GM18507 (cell line): ENCODE measurements at places on chromosomes 7 and 10.

DNA sequence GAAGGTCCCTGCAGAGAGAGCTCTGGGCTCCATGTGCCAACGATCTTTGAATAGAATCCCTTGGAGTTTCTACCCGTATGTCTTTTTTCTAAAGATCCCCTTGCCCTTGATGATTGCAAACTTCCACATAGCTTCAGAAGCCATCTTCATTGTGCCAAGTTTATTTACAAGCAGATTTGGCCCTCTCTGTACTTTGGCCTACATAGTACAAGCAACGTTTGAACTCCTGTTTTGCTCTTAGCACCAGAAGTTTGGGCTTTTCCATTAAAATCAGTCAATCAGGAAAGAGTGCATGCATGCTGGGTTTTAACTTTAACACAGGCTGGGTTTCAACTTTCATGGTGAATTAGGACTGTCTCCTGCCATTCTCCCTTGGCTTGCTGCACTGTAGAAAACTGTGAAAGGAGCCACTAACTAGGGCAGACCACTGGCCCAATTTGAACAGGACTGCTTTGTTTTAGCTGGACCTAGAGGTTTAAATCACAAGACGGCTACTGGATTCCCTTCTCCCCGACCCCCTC is 557.6 kb upstream of the GALNT17 start:
- no peak for DNase-seq

- DNase-seq = no peak
Observed at GRCh38 chr10:116408719-116409118, 18.9 kb upstream of the PNLIPRP3 start.

GRCh38 chr10:50325449-50326171 is 74.3 kb upstream of the ASAH2 start:
- DNase-seq = no peak

- no peak for DNase-seq
Observed at GRCh38 chr7:26726051-26726450, 138.3 kb downstream of the SKAP2 start.

DNA sequence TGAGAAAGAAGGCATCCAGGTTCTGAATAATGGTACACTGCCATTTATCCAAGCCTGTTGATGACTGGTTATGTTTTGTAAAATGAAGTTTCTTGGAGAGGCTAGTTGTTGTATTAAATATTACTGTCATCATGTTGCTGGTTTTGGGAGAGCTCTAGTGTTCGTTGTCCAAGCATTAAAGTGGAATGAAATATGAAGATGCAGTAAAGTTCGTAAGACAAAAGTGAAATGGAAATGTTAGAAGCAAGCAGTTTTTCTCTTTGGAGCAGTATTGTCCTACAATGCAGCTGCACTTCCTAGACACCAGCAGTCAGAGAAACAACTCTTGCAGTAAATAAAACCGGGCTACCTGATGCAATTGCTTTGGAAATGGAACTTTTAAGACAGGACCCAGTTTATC is 156.8 kb upstream of the FZD1 start:
- DNase-seq = no peak

- peak; percentile 3 for DNase-seq
Observed at GRCh38 chr7:95840953-95841950, 68.9 kb downstream of the DYNC1I1 start.
